NCI-H1694 (cell line): ENCODE measurements at places on chromosomes 5 and 9.

DNA sequence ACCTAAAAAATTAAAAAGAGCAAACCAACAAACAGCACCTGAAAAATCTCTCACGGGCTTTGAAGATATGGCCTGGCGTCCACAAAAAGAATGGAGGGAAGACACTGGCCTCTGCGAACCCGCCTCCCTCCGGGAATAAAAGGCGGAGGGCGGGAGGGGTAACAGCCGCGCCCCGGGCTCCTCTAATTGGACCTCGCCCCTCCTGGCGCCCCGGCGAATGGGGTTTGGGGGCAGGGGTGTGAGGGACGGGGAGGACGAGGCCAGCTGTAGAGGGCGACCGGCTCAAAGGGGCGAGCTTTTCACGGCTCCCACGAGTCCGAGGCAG is 753 bp downstream of the FANCC start:
- peak; percentile 75 for DNase-seq

- DNase-seq = no peak
Measured at GRCh38 chr9:96449523-96449844, 485 bp upstream of the HABP4 start.

- DNase-seq = no peak
Measured at GRCh38 chr9:95626885-95627558, 110.3 kb upstream of the PTCH1 start.

GRCh38 chr9:35933550-35934067 is 24.3 kb downstream of the SPAAR start:
- DNase-seq = no peak
